ENCODE measurements at places on chromosomes 4 and X.

GRCh38 chrX:151082077-151082948 is 94.1 kb upstream of the GPR50 start:
- peak; percentile 47 for DNase-seq

- DNase-seq = no peak
Observed at GRCh38 chr4:41381384-41381783, 124.7 kb downstream of the UCHL1 start.

DNA sequence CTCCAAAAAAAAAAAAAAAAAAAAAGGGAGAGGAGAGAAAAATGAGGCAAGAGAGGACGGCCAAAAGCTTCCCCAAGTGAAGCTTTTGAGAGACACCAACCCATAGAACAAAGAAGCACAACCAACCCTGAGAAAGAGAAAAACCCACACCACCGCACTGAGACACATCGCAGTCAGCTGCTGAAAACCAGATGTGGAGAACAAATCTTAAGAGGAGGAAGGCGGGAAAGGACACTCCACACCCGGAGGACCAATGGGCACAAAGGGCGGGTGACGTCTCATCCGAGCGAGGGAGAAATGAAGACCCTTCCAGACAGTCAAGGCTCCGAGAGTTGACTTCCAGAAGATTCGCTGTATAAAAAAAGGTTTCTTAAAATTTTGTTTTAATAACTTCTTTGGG is 112.1 kb downstream of the AFAP1 start:
- no peak for DNase-seq

DNA sequence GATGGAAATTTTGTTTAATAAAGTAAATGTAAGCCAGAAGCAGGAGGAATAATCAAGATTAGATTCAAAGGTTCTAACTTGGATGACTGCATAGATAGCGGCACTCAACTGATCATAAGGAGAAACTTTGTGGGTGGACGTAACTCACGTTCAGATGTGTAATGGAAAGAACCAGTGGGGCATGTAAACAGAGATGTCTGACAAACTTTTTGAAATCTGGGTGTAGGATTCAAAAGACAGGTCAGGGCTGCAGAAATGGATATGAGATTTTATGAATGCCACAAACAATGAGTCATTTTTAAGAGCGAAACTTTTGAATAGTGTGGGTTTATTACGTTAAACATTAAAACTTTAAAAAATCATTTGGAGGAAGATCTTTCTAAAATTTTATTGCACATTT is 375.6 kb downstream of the GBA3 start:
- no peak for DNase-seq

- no peak for DNase-seq
Observed at GRCh38 chr4:173214661-173215060, 46.0 kb downstream of the GALNT7 start.

DNA sequence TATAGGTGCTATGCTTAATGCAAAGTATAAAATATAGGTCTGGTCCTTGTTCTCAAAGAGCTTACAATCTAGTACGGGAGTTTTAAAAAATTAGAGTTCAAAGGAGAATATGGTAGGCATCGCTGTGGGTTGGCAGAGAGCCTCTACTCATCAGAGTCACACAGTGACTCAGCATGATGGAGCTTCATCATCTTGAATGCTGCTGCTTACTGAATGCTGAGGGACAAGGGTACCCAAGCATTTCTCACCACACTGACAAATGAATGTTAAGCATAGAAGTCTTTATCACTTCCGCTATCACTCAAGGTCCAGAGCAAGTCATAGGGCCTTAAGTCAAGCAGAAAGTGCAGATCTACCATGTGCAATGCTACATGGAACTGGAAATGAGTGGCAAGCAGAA is 268.6 kb upstream of the IGFBP7 start:
- DNase-seq = no peak

Measured in CD4-positive, alpha-beta T cell treated with Interleukin-10 for 1 hour (primary cell).